ENCODE measurements at places on chromosomes 5 and 9.

- DNase-seq = no peak
Measured at GRCh38 chr5:57724836-57725235, 242.2 kb upstream of the ACTBL2 start.

DNA sequence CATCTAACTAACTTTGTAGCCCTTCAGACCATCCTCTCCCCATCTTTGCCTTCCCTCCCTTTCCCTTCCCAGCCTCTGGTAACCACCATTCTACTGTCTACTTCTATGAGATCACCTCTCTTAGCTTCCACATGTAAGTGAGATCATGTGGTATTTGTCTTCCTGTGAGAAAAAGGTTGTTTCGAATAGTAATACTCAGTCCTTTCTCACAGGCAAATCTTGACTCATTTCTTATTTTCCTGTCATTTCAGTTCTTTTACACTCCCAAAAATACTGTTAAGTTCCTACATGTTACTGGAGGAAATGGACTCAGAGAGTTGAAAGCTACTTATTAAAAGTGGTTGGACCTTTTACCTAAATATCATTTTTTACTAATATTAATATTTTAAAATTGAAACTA, 82.1 kb downstream of the SLF1 start:
- no peak for DNase-seq

DNA sequence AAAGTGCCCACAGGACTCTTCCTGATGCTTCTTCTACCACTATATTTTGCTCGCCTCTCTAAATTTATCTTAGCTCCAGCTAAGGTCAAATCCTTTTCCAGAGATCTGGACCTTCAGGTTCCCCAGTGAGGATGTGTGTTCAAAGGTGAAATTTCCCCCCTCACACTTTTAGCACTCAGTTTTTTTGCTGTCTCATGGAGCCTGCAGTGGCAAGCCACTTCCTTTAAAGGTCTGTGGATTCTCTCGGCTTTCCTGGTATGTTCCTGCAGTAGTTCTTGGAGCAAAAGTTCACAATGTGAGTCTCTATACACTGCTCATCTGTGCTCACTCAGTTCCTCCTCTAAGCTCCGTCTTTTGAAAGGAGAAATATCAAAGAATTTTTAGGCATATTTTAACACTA, 181.4 kb downstream of the LURAP1L start:
- no peak for DNase-seq

GRCh38 chr9:103991698-103992097, 102.4 kb upstream of the SMC2 start:
- DNase-seq = no peak

DNA sequence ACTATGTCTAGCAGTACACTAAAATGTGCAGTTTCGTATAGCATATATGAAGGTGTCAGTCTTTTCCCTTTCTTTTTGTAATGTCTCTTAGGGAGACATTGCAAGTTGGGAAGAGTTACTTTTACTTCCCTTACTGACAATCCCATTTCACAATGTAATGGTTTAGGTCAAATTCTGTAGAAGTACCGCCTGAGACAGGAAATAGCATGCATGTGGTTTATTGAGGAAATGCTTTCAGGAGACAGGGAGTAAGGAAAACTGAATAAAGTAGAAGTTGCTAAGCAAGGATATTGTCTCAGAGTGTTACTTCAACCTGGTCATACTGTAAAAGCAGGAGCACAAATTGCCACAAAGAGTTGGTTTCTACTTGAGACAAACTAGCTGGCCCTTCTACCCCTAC, 32.1 kb upstream of the MSANTD3 start:
- DNase-seq = no peak

DNA sequence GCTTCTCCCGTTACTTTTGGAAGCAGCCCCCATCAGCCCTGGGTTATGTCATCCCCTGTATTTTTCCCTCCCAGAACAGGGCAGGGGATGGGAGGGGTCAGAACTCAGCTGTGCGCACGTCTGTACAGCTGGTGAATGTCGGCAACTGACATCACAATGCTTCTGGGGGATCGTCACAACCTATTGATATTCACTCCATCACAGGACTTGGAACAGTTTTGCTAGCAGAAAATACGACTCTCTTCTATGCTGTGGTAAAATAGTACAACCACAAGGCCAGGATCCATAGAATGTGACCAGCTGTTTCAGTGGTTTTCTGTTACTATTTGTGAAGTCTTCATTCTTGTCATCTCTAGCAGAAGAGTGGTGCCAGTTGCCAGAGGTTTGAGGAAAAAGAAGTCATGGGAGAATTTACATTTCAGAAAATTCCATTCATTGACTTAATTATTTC, 77.1 kb upstream of the KLF4 start:
- no peak for DNase-seq

- no peak for DNase-seq
Measured at GRCh38 chr5:179387151-179388110, 42.2 kb upstream of the ADAMTS2 start.

DNA sequence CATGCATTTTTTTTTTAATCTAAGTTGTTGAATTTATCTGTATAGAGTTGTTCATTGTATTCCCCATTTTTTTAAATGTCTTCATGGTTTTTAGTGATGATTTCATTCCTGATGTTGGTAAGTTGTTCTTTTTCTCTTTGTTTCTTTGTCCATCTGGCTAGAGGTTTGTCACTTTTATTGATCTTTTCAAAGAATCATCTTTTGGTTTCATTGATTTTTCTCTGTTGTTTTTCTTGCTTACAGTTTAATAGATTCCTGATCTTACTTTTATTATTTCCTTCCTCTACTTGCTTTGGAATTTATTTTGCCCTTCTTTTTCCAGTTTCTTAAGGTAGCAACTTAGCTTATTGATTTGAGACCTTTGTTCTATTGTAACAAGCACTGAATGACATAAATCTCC, 114.2 kb downstream of the AOPEP start:
- DNase-seq = no peak

DNA sequence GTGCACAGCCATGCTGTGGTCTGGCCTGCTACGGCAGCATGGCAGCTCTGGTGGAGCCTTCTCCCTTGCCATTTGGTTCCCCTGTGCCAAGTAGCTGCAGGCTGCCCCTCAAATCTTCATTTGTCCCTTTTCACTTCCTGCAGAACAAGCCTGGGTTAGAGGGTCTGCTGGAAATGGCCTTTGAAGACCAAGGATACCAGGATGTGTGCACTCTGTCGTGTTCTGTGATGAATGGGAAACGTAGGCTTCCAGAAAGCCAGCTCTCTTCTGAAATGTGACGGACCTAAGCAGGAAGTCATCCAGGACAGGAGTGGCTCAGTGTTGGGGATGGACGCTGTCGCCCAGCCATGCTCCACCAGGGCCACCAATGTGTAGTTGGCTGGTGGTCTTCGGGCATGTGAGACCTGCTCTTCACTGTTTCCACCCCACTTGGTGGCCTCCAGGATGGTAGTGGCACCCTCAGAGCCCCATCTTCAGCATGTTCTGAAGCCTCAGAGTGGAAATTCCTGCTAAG, 3.4 kb upstream of the POMT1 start:
- DNase-seq = no peak

- no peak for DNase-seq
Measured at GRCh38 chr9:115263371-115264075, 145.6 kb upstream of the TNC start.

DNA sequence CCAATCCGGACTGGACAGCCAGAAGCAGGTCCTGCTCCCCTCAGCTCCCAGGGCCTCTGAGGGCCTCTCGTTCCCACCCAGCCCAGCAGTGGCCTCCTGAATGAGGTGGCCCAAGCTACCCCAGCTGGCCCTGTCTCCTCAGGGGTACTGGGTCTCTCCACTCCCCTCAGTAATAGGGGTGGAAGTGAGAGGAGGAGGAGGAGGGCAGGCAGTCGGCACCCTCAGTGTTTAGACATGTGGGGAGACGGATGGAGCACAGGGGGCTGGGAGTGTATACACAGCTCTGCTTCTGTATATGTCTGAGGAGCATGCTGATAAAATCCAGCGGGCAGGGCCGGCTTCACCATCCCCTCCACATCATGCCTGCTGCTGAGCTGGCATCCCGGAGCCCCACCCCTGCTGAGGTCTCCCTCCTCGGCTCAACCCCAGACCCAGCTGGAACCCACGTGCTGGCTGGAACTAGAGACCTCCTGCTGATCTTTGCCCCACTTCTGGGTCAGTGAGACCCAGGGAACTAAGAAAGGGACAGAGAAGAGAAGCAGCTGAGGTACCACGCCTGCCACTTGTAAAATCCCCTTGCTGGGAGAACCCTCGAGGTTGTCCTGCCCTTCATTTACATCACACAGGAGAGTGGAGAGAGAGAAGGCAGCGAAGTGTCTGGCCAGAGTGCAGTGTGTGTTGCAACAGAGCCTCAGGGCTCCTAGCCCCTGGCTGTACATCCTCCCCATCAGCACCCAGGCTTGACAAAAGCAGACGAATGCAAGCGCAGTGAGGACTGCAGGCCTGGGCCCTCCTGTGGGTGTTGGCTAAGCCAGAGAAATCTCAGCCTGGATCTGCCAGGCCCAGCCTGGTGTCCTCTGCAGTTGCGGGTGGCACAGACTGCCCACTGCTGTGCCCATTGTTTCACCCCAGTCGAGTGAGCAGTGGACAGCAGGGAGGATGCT, 77.5 kb downstream of the PSD2 start:
- no peak for DNase-seq

GRCh38 chr5:35813521-35813920, 43.2 kb upstream of the IL7R start:
- no peak for DNase-seq

- no peak for DNase-seq
Measured at GRCh38 chr9:87382900-87383299, 114.8 kb upstream of the DAPK1 start.

DNA sequence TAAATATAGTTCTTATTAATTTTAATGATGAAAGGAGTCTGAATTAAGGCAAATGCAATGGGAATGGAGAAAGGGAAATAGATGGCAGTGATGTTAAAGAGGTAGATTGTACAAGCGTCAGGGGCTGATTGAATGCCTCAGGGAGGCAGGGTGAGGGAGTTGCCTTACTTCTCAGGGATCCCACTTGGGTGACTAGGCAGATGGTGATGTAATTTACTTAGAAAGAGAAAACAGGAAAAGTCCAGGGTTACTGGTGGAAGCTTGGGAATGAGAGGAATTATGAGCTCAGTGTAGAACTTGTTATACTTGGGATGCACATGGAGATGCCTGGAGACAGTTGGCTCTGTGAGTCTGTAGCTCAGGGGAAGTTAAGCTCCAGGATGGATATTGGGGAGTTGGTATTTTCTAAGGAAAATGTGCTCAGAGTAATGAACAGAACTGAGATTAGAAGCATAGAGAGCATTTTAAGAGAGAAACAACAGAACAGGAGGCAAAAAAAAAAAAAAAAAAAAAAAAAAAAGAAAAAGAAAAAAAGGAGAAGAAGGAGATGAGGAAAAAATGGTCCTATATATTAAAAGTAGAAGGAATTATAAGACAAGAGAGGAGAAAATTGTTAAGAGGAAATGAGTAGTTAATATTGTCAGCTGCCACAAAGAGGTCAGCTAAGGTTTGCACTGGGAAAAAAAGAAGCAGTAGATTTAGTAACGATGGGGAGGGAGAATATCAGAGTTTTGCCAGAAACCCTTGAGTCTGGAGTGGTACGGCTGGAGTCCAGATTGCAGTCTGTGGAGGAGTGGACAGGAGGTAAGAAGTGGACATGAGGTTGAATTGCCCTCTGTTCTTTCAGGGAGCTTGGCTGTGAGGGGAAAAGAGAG, 88.0 kb upstream of the ELL2 start:
- DNase-seq = no peak

- no peak for DNase-seq
Measured at GRCh38 chr5:17258431-17258830, 41.0 kb downstream of the BASP1 start.

- no peak for DNase-seq
Measured at GRCh38 chr9:87113874-87114273, 166.6 kb upstream of the GAS1 start.

GRCh38 chr9:98171176-98171925, 21.1 kb downstream of the CORO2A start:
- no peak for DNase-seq

- DNase-seq = no peak
Measured at GRCh38 chr5:172177176-172177575, 10.8 kb downstream of the STK10 start.

- DNase-seq = no peak
Measured at GRCh38 chr9:16352791-16353401, 517.6 kb downstream of the BNC2 start.

- DNase-seq = no peak
Measured at GRCh38 chr5:134041570-134042411, 37.0 kb upstream of the VDAC1 start.

DNA sequence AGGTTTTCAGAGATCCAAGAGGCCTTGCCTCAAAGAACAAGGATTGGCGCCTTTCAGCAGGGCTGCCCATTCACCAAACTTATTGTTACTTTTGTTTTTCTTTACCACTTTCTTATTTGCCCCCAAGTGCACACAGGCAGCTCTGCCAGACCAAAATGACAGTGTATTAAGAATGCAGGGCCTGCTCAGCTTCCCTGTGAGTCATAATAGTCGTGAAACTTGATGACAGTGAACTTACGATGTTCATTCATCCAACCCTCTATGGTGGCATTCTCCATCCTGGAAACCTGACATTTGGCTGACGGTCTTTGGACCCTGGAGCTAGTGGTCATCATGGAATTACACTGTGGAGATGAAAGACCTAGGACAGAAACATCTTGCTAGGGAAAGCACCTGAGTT, 44.3 kb downstream of the UBE2QL1 start:
- no peak for DNase-seq

- DNase-seq = no peak
Measured at GRCh38 chr5:45098483-45098882, 289.7 kb downstream of the MRPS30 start.

DNA sequence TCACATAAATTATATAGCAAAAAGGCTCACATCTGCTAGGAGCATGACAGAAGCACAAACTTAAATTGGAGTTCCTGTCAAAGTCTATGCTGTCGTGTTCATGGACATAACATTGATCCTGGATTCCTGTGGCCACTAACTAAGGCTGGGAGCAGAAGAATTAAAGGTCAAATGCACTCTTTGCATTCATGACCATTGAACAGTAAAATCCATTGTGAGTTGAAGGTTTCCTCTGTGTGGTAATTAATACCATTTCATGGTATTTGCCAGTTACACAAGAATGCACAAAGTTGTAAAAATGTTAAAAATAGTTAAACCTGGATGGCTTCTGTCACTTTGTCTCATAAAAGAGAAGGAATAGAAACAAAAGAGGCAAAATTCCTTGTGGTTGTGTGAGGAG, 242.6 kb downstream of the NPR3 start:
- no peak for DNase-seq

- no peak for DNase-seq
Measured at GRCh38 chr9:137986268-137987099, 108.9 kb downstream of the CACNA1B start.

DNA sequence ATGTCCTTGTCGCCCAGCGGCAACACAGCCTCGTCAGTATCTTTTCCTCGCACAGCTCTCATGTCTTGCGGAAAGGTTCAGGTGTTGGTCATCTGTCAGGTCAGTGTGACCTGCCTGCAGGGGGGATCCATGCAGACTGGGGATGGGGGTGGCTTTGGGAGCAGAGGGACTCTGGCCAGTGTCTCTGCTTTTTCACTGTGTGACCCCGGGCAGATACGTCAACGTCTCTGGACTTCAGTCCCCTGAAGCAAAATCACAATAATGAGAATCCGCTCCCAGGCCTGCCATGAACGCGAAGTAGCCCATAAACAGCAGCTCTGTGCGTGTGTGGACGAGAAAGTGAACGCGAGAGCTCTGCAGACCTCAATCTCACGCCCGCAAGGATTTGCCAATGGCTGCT, 75.7 kb upstream of the FCN1 start:
- DNase-seq = no peak

GRCh38 chr5:127418974-127419682, 98.3 kb upstream of the PRRC1 start:
- DNase-seq = no peak

Measured in stimulated activated CD4-positive, alpha-beta T cell treated with anti-CD3 and anti-CD28 coated beads, Interleukin-1b, Interleukin-23, amount 100 ng/mL, for 1 hour (primary cell).